ENCODE measurements at places on chromosomes 7 and 10. TPM values are rescaled to one million over a fixed set of nuclear protein-coding genes. Genes with fewer than 3 reads are reported as not detected.
A peak's percentile ranks its signal among the peaks of the same experiment; 100 is the strongest.

DNA sequence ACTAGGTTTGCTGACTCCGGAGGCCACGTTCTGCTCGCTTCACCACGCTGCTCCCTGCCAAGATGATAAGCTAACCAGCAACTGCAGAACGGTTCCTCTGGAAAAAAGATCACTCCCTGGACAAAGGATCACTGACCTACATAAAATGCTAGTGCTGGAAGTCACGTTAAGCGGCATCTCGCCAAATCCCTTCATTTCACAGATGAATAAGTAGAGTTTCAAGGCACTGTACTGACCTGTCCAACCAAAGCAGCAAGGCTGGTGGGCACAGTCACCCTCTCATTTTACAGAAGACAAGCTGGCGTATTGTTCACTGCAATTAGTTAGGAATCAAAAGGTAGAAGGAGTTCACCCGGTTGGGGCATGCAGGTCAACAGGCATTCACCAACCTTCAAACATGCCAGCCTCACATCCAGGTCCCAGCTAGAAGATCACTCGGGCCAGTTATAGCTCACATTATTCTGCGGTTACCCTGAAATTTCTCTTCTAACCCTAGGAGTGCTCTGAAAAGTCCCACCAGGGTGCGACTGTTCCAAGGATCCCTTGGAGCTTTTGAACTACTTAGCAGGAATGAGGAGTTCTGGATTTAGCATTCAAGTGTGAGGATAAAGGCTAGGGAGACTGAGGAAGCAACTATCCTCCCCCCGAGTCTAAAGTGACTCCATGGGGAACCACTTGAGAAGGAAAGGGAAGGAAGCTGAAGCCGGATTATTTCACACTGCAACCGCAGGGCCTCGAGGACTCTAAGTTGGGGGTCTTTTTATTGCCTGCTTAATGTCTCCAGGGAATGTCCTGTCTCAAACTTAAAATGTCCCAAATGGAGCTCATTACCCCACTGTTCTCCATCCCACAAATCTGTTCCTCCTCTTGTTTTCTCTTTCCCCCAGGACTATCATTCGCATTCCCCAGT is 32.8 kb downstream of the HIPK2 start:
- no peak for DNase-seq
- no peaks in the 10 kb centered on the region for H3K27me3 ChIP-seq
- peaks cover 29% of the 10 kb centered on the region for H3K36me3 ChIP-seq
- peak overlapping the region; percentile 61 for H3K27ac ChIP-seq
- no peak overlapping the region for H3K4me3 ChIP-seq

- H3K4me3 ChIP-seq: no peak overlapping the region
- no peak for DNase-seq
- no peaks in the 10 kb centered on the region for H3K27me3 ChIP-seq
- peaks cover 45% of the 10 kb centered on the region for H3K4me1 ChIP-seq
- H3K36me3 ChIP-seq: peaks cover 50% of the 10 kb centered on the region
- no peak overlapping the region for H3K27ac ChIP-seq
These were observed 14.4 kb downstream of the TCF7L2 start for GRCh38 chr10:112964482-112964881.

DNA sequence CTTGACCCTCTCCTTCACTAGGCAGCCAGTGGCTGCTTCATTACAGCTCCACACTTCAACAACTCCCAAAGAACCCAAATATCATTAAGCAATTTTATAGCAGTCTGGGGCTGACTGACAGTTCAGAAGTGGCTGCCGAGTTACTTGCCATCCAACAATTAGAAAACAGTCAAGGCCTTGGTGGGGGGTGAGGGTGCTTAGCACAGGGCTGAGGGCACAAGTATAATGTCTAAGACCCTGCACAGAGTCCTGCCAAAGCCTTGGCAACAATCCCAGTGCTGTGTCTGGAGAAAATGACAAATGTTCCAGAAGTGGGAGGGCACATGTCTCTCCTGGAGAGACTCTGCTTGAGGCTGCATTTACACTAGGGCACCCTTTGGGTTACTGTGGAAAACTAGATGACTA is 71.1 kb downstream of the CXCL12 start:
- H3K27ac ChIP-seq: no peak overlapping the region
- no peak for DNase-seq
- H3K4me1 ChIP-seq: peaks cover 2% of the 10 kb centered on the region

DNA sequence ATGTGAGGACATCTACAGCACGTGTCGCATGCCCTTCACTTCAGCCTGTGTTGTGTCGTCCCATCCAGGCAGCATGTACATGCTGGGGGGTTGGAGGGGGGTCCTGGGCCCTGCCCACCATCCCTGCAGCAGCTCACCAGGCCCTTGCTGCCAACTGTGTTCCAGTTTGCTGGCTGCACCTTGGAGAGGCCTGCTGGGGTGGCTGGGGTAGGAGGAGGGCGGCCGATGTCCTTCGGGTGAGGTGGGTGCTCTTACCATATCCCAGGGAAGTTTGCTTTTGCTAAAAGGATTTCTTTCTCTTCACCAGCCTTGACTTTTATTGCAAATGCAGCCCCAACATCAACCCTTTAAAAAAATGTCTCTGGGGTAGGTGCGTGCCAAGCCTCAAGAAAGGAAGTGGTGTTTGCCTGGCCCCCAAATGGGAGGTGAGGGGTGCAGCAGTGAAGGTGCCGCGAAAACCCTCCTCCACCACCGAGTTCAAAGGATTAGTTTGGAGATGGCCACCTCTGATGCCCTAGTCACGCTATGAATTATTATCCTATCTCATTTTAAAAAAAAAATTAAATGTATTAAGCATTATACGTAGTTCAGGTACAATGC is 165.8 kb upstream of the KLF6 start:
- no peaks in the 10 kb centered on the region for H3K36me3 ChIP-seq
- no peak for DNase-seq
- no peak overlapping the region for H3K27ac ChIP-seq
- H3K4me1 ChIP-seq: no peaks in the 10 kb centered on the region
- H3K4me3 ChIP-seq: no peak overlapping the region
- no peaks in the 10 kb centered on the region for H3K27me3 ChIP-seq

HACD1 gene
- 34.2 TPM for total RNA-seq

SH2D4B gene
- not detected for total RNA-seq

PTPRN2 gene
- 4.5 TPM for total RNA-seq

CXCL12 gene
- not detected for total RNA-seq
